Astrocyte of the spinal cord (primary cell): ENCODE measurements at places on chromosomes 3 and 15.

GRCh38 chr3:165504554-165504953, 308.4 kb upstream of the SLITRK3 start:
- DNase-seq: no peak

GRCh38 chr3:182729903-182730674, 63.2 kb upstream of the ATP11B start:
- DNase-seq: no peak

- peak; percentile 51 for DNase-seq
These were observed 19.1 kb upstream of the TM4SF18 start for GRCh38 chr3:149352556-149352955.

GRCh38 chr3:48897460-48898376, 964 bp downstream of the SLC25A20 start:
- no peak for DNase-seq

DNA sequence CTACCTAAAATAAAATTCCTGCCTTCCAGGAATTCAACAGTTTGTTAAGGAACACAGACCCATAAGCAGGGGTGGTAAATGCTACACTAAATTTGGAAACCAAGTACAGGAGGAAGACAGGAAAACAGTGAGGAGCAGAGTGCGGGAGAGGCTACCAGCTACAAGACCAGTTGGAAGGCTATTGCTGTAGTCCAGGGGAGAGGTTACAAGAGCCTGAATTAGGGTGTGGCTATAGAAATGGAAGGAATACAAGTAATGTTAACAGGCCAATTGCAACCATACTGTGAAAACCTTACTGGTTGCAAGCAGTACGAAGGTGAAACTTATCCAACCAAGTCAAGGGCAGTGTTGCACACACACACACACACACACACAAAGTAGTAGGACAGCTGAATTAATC, 880 bp upstream of the ARMC8 start:
- DNase-seq: no peak

DNA sequence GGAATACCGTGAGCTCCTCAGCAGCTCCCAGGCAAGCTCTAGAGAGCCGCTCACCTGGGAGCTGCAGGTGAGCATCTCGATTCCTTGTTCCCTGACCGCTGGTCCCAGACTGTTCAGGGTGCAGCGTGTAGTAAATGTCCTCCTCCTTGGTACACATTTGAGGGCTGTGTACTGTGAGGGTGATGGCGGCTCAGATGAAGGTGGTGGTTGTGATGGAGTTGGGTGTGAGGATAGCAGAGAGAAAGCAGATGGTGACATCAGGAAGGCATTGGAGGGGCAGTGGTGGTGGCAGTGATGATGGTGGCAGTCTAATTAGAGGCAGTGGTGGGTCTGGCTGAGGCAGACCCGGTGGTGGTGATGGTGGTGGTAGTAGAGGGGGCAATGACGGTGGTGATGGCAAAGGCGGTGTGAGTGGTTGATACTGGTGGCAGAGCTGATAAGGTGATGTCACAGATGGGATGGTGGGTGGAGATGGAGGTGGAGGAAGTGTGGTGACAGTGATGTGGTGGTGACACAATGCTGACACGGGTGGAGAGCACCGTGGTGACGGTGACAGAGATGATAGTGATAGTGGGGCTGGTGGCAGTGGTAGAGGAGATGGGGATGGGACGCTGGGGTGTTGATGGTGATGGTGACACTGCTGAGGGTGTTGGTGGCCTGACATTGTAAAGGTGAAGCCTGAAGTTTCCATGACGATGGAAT, at the start of gene DNAJB8:
TSS of gene DNAJB8 (minus strand) at position 51 of the 702 bp plus-strand sequence. CDS start 3,645 bp downstream, outside the sequence.
- no peak for DNase-seq

- no peak for DNase-seq
These were observed 7.8 kb downstream of the ADAMTS17 start for GRCh38 chr15:100334015-100334414.

DNA sequence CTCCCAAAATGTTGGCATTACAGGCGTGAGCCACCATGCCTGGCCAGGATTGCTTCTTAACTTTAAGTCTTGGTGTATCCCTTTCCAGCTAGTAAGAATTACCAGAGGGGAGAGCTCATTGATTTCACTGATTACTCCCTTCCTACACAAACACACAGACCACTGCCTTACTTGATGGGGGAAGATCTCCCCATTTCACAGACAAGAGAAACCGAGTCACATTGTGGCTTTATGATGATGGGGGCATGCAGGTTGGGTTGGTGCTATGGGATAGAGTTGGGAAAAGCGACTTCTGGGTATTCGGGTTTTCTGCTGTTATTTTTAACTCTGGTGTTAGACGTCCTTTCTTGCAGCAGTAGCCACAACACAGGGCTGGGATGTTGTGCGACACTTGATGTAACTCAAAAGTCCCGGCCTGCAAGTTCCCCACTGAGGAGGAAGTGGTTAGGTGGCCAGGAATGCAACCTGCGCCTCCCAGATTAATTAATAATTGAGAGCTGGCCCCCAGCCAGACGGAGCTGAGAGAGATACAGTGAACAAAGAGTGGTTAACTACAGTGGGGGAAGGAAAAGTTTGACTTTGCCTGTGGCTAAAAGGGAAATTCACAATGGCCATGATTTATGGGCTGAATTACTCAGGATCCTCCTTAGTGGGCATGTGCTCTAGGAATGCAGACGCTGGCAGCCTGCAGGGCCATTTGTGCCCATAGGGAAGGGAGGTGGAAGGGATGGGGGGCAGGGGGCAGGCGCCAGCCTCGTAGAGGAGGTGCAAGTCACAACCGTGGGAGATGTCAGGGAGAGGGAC, 63.6 kb downstream of the SMAD6 start:
- DNase-seq: peak; percentile 53

DNA sequence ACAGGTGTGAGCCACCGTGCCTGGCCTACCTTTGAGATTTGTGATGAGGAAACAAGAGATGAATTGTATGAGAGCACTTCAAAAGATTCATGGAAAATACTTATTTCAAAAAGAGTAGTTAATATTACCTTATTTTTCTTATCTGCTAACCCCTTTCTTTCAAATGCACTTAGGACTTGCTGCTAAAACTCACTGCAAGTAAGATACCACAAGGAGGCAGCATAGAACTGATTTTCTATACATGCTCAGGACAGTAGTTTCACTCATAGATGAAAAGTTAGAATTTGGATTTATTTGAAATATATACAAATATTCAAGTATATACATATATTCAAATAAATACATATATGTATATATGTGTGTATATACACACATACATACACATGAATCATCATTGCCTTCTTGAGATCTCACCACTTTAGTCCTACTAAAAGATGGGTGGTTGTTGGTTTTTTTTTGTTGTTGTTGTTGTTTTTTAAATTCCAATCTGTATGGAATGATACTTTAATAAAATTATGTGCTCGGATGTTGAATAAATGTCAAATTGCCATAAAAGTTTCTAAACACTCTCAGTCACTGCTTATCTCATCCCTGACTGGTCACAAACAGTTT, 2.4 kb downstream of the CCNDBP1 start:
- peak; percentile 58 for DNase-seq

GRCh38 chr3:117398141-117398899, 688.7 kb downstream of the TUSC7 start:
- DNase-seq: no peak

- DNase-seq: no peak
These were observed 1407.1 kb downstream of the SI start for GRCh38 chr3:163671201-163671600.

GRCh38 chr15:88174571-88174970, 82.0 kb downstream of the NTRK3 start:
- no peak for DNase-seq

DNA sequence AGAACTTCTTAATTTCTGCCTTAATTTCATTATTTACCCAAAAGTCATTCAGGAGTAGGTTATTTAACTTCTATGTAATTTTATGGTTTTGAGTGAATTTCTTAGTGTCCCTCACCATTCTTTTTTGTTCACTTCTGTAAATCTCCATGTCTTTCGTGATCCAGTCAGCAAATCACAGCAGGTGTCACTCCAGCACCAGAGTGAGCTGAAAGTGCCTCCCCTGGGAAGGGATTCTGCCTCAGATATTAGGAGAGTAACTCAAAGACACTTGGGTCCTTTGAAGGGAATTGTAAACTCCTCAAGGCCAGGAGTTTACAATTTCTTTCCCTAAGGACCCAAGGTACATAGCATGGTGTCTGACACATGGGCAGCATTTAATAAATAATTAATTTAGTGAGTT, 207.6 kb upstream of the AZI2 start:
- no peak for DNase-seq

- DNase-seq: no peak
These were observed 96.7 kb upstream of the PTPRG start for GRCh38 chr3:61464518-61465140.

DNA sequence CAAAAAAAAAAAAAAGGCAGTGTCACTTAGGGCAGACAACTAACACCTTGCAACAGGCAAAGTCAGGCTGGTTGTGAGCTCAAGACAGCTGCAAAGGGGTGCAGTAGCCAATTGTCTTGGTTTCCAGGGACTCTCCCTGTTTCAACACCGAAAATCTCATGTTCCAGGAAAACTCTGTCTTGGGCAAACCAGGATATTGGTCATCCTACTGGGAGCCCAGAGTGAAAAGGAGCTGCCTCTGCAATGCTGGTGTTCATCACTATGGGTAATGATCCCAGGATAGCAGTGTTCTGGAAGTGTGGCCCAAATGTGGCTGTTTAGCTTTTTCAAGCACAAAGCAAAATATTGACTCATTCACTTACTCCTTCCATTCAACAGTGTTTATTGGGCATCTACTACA, 82.6 kb downstream of the ARHGAP31 start:
- DNase-seq: no peak
